SW 1271 (cell line): ENCODE measurements at places on chromosomes 3 and 15.
A peak's percentile ranks its signal among the peaks of the same experiment; 100 is the strongest.

- DNase-seq: no peak
These were observed 28.5 kb downstream of the NR2F2 start for GRCh38 chr15:96358821-96359615.

GRCh38 chr3:52934630-52935530, 37.5 kb upstream of the STIMATE start:
- DNase-seq: no peak

GRCh38 chr15:88049506-88049905, 207.0 kb downstream of the NTRK3 start:
- no peak for DNase-seq

DNA sequence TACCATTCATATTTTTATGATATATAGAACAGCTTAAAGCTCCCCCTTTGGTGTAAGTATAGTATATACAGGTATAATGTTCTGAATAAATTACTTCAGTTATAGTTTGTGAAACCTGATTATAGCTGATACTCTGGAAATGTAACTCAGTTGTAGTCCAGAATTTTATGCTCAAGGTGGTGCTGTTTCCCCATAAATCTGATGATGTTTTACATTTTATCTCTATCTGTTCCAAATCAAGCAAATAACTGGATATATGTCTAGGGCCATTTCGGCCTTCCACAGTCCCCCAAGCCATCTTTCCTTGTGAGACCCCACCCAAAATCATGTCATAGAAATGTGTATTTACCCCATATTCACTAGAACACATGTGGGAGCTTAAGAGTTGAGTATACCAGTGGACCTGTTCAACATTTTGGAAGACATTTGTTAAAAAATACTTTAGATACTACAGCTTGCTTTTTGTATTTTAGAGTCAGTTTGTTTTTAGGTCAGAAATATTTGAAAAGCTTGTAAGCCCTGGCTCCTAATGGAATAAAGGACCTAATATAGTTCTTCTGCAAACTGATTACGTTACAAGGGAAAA, 107.1 kb downstream of the ATG7 start:
- peak; percentile 57 for DNase-seq
